HuH-7 (cell line): ENCODE measurements at places on chromosomes 6 and 20.

- DNase-seq = no peak
Observed at GRCh38 chr6:2558861-2559801, 191.6 kb downstream of the MYLK4 start.

GRCh38 chr6:70282919-70283461 is 19.9 kb downstream of the COL9A1 start:
- no peak for DNase-seq

- DNase-seq = no peak
Observed at GRCh38 chr6:136860043-136860442, 37.7 kb downstream of the PEX7 start.

DNA sequence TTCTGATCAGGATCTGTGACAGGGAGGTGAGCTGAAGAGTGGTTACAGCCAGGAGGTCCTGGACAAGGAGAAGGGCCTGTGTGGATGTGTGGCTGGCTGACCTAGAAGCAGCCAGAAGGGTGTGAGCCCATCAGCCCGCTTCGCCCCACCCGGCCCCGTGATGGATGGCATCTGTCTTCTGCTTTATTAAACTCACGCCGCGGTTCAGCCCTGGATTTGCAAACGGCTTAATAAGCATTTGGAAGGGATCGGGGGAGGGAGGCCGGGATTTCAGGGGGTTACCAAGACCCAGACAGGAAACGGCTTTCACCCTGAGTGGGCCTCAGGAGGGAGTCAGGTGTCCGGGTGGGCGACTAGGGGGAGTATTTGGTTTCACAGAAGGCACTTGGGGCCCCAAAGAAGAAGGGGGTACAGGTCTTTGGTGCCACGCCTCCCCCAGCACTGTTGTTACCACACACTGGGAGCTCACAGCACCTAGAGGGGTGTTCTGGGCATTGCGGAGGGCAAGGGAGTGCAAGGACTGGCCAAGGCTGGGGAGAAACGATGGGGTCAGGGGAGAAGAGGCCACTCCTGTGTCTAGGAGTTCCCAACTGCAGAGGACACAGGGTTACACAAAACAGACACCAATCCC is 53.8 kb upstream of the FOXP4 start:
- no peak for DNase-seq

DNA sequence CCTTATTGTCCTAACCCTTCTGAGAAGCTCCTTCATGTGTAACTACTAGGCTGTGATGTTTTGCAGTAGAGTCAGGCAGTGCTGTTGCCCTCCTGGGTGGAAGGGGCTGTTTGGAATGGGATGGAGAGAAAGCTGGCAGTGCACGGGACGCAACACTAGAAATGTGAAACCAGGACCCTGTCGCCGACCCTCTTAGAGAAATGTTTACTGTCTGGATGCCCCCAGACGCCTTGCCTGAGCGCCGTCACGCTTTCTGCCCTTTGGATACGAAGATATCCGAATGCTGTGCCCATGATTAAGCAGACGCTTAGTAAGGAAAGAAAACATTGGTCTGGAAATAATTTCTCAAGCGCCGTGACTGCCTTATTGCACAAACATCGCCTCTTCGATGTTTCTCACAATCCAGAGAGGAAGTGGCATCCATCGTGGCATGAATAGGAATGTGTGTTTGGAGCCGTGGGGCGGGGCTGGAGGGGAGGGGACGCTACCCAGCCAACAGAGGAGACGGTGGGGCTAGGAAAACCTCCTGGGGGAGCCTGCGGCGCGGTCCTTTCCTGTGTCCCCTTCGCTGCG is 661 bp upstream of the PPP1R14C start:
- DNase-seq = no peak

DNA sequence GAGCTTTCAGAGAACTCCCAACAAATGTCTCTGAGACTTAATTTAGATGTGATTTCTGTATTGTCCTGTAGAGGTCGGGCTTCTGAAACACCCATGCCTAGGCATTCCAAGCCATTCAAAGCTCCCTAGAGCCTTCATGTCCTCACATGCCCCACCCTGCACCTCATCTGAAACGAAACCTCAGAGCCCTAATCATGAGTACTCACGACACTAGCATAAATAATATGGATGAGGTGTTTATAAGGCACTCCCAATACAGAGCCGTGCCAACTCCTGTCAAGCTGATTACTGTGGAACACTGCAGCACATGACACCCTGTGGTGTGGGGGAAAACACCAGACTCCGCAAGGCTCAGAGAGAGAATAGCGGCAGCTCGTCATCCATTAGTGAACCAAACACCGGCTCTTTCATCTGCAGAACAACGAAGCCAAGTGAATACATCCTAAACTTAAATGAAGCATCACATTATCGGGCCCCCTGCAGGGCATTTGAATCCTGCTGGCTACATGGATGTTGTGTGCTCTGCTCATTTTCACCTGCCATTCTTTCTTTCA is 83.8 kb downstream of the FNDC1 start:
- peak; percentile 73 for DNase-seq
